GM04504 (cell line): ENCODE measurements at places on chromosomes 4 and X.
A peak's percentile ranks its signal among the peaks of the same experiment; 100 is the strongest.

- DNase-seq: no peak
Observed at GRCh38 chr4:180860089-180860720, 1383.0 kb upstream of the TENM3 start.

DNA sequence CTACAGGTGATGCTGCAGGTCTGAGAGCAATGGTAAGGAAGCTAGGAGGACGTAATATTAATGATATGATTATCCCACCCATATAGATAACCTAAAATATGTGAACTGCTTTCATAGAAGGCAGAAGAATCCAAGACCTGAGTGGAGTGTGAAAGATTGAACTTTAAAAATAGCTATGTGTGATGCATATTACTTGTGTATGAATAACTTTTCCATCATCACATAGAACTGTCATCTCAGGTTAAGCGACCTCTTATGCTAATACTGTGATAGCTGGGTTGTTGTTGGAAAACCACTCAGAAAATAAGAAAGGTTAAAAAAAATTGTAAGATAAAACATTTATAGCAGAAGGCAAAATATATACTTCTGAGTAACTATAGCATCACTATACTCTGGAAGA is 90.3 kb downstream of the SLC4A4 start:
- no peak for DNase-seq

DNA sequence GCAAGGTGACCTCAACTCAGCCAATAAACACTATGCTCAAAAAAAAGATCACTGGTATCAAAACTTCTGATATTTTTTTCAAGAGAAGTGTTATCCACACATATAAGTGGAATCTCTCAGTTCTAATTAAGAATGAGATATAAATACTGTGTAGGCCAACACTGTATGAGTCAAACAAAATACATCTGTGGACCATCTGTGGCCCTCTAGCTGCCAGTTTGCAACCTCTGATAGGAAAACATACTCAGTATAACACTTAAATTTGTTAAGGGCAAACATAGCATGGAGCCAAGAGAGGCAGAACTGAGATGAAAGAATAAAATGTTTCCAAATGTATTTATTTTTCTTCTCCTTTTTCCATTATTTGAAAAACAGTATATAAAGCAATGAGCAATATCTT is 377.3 kb downstream of the ARAP2 start:
- no peak for DNase-seq

DNA sequence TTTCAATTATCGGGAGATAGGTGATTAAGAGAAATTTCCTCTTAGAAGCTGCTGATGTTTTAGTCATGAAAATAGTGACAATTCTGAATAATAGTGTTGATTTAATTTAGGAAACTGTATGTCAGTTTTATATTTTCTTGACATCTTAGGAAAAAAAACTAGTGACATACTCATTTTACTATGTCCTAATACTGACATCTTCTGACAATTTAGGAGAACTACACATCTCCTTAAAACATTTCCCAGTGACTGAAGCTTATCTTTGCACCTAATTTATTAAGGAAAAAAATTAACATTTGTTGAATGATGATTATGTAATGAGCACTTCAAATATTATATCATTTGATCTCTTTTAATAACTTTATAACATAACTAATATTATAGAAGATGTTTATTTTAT is 42.0 kb upstream of the RBMXL3 start:
- DNase-seq: peak; percentile 1

GRCh38 chr4:154560419-154560801 is 2.4 kb upstream of the FGB start:
- no peak for DNase-seq

DNA sequence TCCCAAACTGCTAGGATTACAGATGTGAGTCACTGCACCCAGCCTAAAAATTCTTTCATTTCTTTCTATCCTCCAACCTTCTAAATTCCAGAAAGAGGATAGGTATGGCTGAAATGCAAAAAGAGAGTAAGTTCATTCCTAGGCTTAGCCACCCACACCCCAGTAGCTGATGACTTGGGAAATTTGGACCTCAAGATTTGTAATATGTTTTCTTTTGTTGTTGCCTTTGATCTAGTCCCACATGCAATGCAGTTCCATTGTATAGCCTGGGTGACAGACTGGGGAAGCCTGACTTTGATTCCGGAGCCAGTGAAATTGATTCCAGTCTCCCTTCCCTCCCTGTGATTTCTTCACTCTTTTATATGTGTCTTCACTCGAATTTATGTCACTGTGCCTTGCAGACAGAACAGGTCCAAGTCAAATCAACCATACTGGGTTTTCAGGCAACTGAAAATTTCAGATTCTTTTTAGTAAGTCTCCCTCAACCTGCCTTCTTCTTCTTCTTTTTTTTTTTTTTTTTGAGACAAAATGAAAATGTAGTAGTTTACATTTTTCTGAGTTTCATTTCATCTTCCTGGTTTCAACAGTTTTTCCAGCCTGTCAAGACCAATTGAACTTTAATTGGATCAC is 176.2 kb upstream of the RBPJ start:
- no peak for DNase-seq

GRCh38 chrX:72305286-72306084 is at the start of gene CITED1:
TSS of gene CITED1 (minus strand) at chrX:72305914. CDS start at chrX:72302869, 3,045 bp downstream.
- DNase-seq: no peak

DNA sequence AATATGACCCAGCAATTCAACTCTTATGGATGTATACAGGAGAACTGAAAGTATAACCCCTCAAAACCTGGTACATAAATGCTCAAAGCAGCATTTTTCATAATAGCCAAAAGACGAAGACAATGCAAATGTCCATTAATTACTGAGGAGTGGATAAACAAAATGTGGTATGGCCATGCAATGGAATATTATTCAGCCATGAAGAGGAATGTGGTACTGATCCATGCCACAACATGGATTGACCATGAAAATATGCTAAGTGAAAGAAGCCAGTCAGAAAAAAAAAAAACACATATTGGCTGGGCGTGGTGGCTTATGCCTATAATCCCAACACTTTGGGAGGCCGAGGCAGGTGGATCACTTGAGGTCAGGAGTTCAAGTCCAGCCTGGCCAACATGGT is 74.5 kb upstream of the PLS3 start:
- DNase-seq: no peak

GRCh38 chrX:125998432-125998831 is 167.7 kb downstream of the DCAF12L2 start:
- no peak for DNase-seq

- DNase-seq: no peak
Observed at GRCh38 chrX:118038614-118039365, 77.8 kb downstream of the KLHL13 start.

DNA sequence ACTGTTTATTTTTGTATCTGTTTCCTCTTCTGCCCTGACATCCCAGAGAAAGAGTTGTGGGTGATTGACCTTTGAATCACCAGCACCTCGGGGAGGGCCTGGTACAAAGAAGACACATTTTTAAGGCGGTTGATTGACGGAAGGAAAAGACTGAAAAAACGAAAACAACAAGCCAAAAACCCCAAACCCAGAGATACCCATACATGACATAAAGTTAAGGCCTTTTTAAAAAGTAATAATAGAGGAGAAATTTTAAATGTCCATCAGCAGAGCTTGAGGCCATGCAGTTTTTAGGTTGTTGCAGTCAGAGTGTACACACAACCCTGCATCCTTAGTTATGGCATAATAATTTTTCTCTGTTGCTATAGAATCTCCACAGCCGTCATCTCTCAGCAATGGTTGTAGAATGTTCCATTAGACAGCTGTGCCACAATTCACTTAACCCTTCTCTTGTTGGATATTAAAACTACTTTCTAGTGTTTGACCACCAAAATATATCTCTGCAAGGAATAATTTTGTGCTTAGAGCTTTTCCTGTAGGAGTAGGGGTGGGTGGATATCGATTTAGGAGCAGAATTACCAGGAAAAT is 110.2 kb downstream of the GNL3L start:
- DNase-seq: no peak

GRCh38 chr4:144509088-144510015 is 136.6 kb upstream of the HHIP start:
- no peak for DNase-seq
